Stimulated activated CD4-positive, alpha-beta T cell treated with anti-CD3 and anti-CD28 coated beads, Interleukin-1b, Interleukin-23, amount 100 ng/mL, for 1 hour (primary cell): ENCODE measurements at places on chromosomes 16 and 17.

DNA sequence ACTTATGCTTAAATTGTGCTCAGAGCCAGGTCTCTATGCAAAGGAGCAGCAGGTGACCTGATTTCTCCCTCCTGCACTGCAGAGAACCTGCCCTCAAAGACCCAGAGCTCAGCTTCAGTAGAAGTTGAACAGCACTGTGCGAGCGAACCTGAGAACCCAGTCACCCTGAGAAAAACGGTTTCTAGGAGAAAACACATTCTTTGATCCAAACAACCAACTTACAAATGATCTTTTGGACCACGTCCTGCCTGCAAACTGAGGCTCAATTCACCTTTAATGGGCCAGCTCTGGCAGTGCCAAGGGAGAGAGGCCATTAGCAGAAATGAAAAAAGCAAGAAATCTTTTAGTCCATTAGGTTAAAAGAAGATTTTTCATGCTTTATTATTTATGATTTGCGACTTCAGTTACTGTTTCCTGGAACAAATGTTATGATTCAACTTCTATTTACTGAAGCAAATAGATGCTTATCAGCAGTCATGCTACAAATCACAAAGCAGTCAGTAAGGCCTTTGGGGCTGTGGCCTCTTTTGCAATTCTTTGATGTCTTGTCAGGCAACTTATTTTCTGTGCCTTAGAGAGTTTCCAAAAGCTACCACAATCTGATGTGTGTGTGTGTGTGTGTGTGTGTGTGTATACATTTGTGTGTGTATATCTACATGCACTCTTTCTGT, 65.7 kb upstream of the LRRC37A3 start:
- DNase-seq, result peak; percentile 39

GRCh38 chr17:72386619-72387237, 265.9 kb downstream of the SOX9 start:
- DNase-seq, result no peak

DNA sequence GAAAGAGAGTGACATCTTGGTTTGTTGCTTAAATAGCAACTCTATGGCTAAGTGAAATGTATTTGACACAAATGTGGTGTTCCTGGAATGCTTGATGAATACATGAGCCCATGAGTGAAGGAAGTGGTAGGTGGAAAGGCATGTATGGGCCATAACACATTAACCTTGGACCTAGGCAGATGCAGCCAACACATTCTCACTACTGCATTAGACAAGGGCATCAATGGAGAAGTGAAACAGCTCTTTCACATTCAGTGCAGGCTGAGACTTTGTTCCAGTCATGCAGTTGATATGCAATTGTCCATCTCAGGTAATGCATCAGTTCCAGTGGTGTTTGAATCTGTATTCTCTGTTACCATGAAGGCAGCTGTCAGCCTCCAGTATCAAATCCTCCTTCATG, 133.6 kb downstream of the HS3ST3B1 start:
- DNase-seq, result no peak

DNA sequence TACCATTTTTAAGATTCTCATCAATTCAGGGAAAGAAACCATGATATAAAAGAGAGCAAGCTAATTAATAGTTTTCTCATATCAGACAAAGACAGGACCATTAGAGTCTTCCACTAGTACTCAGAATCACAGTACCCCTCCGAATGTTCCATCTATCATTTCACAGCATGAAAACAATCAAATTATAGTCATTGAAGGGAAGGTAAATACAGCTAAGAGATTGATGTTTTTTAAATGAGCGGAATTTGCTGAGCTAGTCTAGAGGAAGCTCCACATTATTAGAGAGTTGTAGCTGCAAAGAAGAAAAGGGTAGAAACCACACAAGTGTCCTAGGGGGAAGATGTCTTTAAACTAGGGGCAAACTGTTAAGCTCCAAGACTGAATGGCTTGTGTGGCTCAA, 808.9 kb downstream of the CDH11 start:
- DNase-seq, result no peak

- DNase-seq, result peak; percentile 98
Observed at GRCh38 chr16:2429034-2429770, at the start of gene CCNF. TSS of gene CCNF (plus strand) at chr16:2429447. CDS start at chr16:2429482, 35 bp downstream.

GRCh38 chr17:8176197-8176940, at the start of gene TMEM107:
TSS of gene TMEM107 (minus strand) at chr17:8176380. CDS start at chr17:8176286, 94 bp downstream.
- peak; percentile 61 for DNase-seq

DNA sequence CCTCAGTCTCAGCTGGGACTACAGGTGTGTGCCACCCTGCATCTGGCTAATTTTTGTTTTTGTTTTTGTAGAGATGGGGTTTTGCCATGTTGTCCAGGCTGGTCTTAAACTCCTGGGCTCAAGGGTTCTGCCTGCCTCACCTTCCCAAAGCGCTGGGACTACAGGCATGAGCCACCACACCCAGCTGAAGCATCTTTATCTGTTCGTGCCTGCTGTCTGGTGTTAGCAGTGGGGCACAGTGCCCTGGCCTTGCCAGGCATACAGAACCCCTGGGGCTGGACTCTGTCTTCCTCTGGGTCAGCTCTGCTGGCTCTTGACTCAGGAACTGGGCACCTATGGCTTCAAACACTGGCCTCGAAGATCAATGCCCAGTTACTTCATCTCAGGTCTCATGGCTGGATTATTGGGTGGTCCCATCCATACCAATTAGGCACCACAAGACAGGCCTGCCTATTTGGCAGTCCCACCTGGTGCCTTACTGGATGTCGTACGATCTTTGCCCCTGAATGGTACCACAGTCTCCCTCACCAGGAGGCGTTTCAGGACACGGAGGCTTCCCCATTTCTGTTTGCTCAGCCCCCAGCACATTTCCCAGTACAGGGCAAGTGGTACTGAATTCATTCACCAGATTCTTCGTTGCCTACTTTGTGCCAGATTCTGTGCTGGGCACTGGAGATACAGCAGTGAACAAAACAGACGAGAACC, 99.3 kb downstream of the RAB11FIP4 start:
- no peak for DNase-seq

DNA sequence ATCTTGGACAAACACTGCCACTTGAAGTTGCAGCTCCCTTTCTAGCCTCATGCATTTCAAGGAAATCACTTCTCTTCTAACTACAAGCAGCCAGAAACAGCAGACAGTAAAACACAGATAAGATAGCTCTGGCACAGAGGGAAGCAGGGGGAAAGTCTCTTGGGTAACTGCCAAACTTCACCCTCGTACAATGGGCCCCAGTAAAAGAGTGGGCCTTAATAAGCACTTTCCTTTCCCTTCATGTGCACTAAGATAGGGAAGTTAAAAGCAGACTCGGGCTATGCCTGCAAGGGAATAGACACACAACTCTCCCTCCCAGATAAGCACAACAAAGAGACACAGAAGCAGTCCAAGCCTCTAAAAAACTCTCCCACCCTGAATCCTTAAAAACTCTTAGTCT, 4.2 kb upstream of the KRTAP4-5 start:
- no peak for DNase-seq

GRCh38 chr16:71618429-71618828, 7.6 kb upstream of the MARVELD3 start:
- DNase-seq, result no peak

DNA sequence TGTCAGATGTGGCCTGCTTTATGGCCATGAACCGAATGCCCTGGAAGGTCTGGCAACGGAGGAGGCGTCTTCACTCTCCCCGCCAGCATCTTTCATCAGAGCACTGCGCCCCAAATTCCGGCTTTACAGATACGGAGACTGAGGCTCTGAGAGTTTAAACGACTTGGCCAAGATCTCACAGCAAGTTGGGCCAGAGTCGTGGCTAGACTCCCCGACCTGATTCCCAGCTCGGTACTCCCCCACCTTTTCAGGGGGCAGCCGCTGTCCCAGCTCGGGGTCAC, 1.7 kb downstream of the NGFR start:
- no peak for DNase-seq

- DNase-seq, result no peak
Observed at GRCh38 chr16:85428168-85428898, 184.8 kb upstream of the GSE1 start.

- no peak for DNase-seq
Observed at GRCh38 chr17:81416612-81417011, 21.4 kb downstream of the BAHCC1 start.

- no peak for DNase-seq
Observed at GRCh38 chr17:80970762-80971703, 20.6 kb upstream of the CHMP6 start.

- DNase-seq, result no peak
Observed at GRCh38 chr16:54473226-54473993, 186.8 kb upstream of the IRX3 start.
